Spleen (tissue), 13 donors: ENCODE measurements at places on chromosomes 16 and 17. TPM values are rescaled to one million over a fixed set of nuclear protein-coding genes. Genes with fewer than 3 reads are reported as not detected.

Gene KRT25
- not detected for polyA plus RNA-seq

Gene ALOX12B
- polyA plus RNA-seq = 0.89 TPM

Gene PTX4
- polyA plus RNA-seq = 0.03 TPM

Gene BCAR1
- polyA plus RNA-seq = 71.2 TPM

Gene HBM
- 0.28 TPM for polyA plus RNA-seq

Gene GNGT2
- 42.9 TPM for polyA plus RNA-seq

Gene CLEC18A
- 1.3 TPM for polyA plus RNA-seq

Gene MPHOSPH6
- 21.2 TPM for polyA plus RNA-seq

Gene C17orf107
- polyA plus RNA-seq = 0.26 TPM

Gene SCGB1C2
- not detected for polyA plus RNA-seq

Gene LSM12
- 18.9 TPM for polyA plus RNA-seq

Gene TNP2
- polyA plus RNA-seq = not detected

Gene PITPNM3
- polyA plus RNA-seq = 63.3 TPM

Gene WFDC1
- polyA plus RNA-seq = 2.2 TPM

Gene SMIM36
- not detected for polyA plus RNA-seq

Gene SPATA22
- polyA plus RNA-seq = 0.80 TPM

Gene NR1D1
- 5.2 TPM for polyA plus RNA-seq

Gene ANTKMT
- 77.2 TPM for polyA plus RNA-seq

Gene PHOSPHO1
- polyA plus RNA-seq = 2.1 TPM

Gene AHSP
- 0.76 TPM for polyA plus RNA-seq
